ENCODE measurements at places on chromosomes 7 and 10.

DNA sequence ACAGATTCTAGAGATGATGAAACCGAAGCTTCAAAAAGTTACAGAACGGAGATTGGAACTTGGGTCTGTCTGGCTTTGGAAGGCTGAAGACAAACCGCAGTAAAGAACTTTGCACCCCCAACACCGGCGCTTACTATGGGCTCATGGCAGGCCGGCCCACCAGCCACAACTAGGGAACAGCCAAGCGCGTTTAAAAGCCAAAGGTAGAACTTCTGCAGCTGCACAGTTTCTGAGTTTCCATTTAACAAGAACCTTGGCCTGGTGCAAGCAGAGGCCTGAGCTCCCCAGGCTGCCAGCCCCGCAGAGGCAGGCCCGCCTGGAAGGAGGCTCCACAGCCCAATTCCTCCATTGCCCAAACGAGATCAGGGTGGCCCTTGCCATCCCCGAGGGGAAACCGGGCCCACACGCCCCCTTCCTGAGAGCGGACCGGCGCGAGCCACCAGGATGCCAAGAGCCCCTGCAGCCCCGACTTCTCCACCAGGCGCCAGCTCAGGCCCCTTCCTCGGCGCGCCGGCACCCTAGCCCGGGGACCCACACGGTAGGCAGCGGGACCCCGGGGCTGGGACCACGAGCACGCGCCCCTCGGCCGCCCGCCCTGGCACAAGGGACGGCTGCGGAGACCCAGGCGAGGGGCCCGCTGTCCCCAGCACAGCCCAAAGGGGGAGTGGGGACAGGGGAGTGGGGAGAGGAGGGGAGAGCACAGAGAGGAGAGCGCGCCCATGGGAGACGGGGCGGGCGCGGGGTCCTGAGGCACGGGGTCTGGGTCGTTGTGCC lies 566 bp downstream of the MAD1L1 start:
- peak; percentile 42 for DNase-seq

DNA sequence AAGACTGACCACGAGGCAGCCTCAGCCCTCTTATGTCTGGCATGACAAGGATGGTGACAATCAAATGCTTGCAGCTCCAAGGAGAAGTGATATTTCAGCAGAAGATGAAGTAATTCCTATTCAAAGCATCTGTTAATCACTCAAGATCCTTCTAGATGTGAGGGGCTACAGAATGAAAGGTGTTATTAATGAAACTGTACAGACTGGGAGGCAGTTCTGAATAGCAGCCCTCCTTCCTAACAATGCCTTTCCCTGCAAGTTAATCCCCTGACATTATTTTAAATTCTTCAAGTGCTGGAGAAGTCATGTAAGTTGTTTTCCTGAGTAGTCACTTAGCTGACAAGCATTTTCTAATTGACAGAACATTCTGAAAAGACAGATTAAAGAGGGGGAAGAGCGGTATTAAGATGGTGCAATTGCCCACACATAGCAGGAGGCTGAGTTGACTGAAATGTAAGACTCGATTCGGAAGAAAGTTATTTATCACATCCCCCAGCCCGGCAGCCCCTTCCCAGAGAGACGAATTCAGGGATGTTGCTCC lies 300.8 kb downstream of the GRID1 start:
- no peak for DNase-seq

- DNase-seq = no peak
These were observed 11.4 kb downstream of the SH3PXD2A start for GRCh38 chr10:103843854-103844570.

GRCh38 chr10:16765509-16766375 lies 51.5 kb downstream of the RSU1 start:
- no peak for DNase-seq

GRCh38 chr7:51317582-51317910 lies 937 bp upstream of the COBL start:
- no peak for DNase-seq

- DNase-seq = no peak
These were observed 6.6 kb upstream of the ITIH2 start for GRCh38 chr10:7696545-7696944.

DNA sequence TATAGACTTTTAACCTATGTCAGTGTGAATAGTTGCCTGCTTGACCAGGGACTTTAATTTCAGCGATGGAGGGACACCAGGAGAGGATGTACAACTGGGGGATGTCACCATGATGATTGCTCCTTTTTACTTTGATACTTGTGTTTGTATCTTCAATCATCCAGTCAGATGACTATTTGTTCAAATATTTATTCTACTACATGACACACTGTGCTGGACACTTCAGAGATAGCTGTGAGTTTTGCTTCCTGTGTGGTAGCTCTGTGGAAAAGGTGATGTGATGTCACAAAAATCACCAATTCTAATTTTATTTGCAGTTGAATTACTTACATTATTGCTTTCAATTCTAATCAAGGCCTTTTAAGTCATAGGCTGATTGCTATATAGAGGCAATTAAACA lies 62.7 kb upstream of the CREB5 start:
- no peak for DNase-seq

DNA sequence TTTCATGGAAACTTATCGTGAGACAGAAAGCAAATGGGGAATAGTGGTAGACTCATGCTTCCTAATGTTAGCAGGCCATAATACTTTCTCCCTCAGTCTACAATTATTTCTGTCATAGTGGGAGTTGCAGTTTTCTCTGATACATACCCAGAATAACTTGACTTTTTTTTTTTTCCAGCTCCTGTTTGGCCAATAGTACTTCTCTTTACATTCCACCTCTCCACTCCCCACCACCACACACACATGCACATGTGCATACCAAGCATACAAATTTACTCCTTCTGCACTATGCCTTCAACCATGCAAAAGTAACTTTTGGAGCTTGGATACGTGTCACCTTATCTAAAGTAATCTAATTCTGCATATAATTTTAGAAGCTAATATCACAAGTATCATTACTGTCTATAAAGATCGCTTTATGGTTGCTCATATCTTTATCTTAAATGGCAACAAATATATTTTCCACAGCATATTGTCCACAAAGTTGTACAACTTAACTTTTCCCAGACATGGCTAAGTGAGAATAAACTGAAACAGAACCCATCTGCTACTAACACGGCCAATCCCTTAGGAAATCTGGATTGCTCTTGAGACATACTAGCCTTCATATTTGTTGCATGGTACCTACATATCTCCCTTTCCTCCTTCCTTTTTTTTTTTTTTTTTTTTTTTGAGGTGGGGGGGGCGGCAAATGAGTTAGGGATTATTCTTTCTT lies 49.0 kb downstream of the TES start:
- no peak for DNase-seq

GRCh38 chr10:1115607-1115955 lies 59.4 kb downstream of the WDR37 start:
- DNase-seq = no peak

- no peak for DNase-seq
These were observed 40.3 kb upstream of the ARID5B start for GRCh38 chr10:61860964-61861758.

- DNase-seq = no peak
These were observed 124.7 kb upstream of the SDK1 start for GRCh38 chr7:3176112-3177000.

DNA sequence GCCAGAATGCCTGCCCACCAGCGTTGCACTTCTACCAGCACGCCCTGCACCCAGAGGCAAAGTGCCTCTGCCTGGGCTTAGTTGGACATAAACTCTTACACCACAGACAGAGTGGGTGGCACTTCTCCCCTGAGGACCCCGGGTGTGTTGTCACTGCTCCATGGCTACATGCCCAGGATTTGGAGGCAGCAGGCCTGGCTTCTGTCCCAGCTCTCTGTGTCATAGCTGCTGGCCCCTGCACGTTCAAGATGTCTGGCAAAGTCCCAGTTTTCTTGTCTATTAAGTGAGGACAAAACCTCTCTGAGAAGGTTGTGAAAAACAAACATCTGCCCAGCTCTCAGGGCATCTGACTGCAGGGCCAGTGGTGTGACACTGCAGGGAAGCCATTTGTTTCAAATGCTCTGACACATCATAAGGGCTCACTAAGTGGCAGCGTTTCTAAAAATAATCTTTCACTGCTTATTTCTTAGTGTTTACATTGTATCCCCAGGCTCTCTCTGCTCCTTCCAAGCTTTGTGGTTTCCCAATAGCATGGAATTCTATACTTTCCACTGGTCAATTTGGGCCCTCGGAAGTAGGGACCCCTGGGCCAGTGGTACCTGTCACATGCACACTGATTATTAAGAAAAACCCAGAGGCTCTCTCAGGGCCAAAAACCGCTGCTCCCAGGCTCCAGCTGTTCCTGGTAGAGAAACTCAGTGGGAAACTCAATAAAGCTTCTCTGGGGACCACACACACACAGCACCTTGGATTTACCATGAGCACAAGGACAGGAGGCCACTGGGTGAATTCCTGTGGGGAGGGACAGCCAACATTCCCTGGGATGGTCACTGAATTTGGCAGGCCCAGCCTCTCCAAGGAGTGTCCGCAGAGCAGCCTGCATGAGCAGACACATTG lies 86.2 kb upstream of the ANLN start:
- no peak for DNase-seq

DNA sequence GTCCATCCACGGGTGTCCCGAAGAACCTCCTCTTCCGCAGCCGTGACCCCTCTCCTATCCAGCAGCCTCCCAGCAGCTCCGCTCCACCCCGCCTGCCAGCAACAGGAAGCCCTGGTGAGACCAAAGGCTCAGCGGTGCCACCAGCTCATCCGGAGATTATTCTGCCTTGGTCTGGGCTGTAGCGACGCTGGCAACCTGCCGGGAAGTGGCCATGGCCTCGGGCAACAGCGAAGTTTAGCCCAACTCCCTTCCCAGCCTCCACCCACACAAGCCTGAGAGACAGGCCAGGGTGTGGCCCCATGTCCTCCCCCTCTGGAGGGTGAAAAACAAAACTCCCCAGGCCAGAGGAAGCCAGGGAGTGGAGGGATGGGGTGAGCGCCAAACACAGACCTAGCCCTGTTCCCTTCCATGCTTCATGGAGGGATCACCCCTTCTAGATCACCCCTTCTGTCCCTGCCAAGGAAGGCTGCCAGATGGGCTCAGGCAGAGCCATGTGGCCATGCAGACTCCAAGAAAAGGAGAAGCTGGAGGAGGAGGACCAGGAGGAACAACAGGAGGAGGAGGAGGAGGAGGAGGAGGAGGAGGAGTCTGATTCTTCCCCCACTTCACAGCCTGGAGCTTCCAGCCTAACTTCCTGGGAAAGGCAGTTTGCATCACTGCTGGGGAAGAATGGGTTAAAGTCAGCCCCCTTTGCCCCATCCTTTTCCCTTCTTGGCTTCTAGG lies 918 bp downstream of the CALHM2 start:
- no peak for DNase-seq

DNA sequence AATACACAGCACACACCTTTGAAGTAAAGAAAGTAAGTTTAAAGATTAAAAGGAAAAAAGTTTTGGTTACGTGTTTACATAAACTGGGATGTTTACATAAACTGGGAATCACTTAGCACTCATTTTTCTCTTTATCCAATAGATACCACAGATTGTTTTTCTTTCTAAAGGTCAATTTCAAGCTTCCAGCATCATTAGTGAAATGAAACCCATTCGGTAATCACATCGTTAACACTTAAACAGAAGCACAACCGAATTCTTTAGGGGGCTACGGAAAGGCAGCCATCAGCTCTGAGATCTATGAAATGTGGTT lies 1.1 kb downstream of the ODAD2 start:
- DNase-seq = no peak
